ENCODE measurements at places on chromosomes 11 and 22.

GRCh38 chr11:76175783-76176182, 30.5 kb downstream of the WNT11 start:
- no peak for DNase-seq

DNA sequence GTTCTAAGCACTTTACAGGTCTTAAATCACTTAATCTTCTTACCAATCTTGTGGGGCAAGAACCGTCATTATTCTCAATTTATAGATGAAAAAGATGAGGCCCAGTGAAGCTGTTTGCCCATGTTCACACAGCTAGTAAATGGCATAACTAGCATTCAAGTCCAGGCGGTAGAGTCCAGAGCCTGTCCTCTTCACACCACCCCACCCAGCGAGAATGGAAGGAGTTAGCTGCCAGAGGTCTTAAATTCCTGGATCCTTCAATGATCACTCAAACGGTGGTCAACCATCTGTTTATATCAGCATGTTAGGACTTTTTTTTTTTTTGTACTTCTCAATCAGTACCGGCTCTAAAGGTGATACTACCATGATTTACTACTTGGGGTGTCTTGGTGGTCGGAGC, 43.3 kb downstream of the PARVA start:
- no peak for DNase-seq

- DNase-seq = no peak
These were observed 197.8 kb downstream of the MN1 start for GRCh38 chr22:27603800-27604144.

DNA sequence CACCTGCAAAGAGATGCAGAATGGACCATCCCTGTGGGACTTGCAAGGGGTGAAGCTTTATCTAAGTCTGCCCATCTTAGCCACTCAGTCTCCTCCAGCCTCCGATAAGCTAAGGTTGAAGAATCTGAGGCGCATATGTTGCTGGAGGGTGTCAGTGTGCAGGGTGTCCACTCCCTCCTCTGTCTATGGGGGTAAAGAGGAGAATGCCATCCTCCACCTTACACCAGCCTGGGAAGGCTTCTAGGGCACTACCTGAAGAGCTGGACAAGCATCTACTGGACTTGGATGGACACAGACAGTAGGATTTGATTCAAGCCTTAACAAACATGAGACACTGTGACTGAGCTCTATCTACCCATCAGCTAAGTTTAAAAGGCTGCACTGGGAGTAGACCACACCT, 46.5 kb downstream of the TMEM123 start:
- no peak for DNase-seq

GRCh38 chr11:8403310-8403709, 139.6 kb upstream of the LMO1 start:
- peak; percentile 1 for DNase-seq

GRCh38 chr22:37232140-37232998, 11.7 kb downstream of the RAC2 start:
- no peak for DNase-seq

DNA sequence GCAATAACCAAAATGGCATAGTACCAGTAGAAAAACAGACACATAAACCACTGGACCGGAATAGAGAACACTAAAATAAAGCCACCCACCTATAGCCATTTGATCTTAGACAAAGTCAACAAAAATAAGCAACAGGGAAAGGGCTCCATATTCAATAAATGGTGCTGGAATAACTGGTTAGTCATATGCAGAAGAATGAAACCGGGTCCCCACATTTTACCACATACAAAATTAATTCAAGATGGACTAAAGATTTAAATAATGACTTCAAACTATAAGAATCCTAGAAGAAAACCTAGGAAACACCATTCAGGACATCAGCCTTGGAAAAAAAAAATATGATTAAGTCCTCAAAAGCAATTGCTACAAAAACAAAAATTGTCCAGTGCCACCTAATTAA, 30.1 kb upstream of the NOX4 start:
- DNase-seq = no peak

GRCh38 chr22:46585340-46586122, 34.7 kb upstream of the GRAMD4 start:
- no peak for DNase-seq

DNA sequence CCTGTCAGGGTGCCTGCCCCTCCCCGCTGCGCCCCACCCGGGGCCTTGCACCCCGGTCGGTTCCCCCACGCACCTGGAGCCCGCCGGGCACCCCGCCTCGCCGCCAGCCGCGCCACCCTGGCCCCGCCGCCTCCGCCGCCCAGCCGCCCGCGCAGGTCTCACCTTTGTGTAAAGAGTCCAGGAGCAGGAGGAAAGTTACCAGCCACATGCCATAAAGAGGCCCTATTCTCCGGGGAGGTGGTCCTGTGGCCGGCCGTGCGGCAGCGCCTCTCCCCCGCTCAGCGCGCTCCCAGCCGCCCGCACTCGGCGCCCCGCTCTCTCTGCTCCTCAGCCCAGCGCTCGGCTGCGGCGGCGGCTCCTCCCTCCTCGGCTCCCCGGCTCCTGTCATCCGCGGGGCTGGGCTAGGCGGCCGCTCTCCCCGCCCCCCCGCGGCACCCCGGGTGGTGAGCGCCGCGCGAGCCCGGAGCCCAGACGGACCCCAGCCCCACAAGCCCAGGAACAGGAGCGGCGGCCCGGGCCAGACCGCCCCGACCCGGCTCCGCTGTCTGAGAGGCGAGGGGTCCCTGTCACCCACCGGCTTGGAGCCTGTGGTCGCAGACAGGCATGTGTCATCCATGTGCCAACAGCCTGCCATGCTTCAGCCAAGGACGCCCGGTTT, at the start of gene DSCAML1:
Gene DSCAML1 (minus strand): TSS at position 345 of the 658 bp plus-strand sequence. CDS start 137 bp downstream, at position 208.
- no peak for DNase-seq

DNA sequence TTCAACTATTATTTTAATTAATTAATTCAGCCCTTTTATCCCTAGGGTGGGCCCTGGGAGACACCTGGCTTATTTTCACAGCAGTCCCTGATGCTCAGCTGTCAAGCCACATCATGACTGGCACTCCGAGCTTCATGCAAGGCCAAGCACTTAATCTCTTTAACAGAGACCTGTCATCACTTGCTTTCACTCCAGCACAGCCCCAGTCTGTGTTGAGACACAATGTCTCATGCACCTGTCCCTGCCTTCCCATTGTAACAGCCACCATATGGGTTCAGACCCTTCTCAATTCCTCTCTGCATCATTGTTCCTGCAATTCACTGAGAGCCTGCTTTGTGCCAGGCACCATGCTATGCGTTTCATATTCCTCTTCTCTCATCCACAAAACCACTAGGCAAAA, 222.2 kb upstream of the TENM4 start:
- DNase-seq = no peak

- DNase-seq = no peak
These were observed 17.5 kb upstream of the CDKN1C start for GRCh38 chr11:2902784-2903671.

DNA sequence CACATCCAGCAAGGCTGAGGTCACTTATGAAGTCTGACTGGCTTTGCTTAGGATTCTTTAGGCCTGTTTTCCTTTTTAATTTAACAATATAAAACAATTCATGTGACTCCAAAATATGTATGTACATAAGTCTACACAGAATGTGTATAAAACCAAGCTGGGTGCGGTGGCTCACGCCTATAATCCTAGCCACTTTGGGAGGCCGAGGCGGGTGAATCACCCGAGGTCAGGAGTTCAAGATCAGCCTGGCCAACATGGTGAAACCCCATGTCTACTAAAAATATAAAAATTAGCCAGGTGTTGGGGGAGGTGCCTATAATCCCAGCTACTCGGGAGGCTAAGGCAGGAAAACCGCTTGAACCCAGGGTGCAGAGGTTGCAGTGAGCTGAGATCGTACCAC, 83.1 kb downstream of the SHANK2 start:
- no peak for DNase-seq

GRCh38 chr11:65303555-65303954, 11.1 kb upstream of the CDC42EP2 start:
- DNase-seq = no peak

- no peak for DNase-seq
These were observed 38.7 kb upstream of the TSKU start for GRCh38 chr11:76744186-76745043.

DNA sequence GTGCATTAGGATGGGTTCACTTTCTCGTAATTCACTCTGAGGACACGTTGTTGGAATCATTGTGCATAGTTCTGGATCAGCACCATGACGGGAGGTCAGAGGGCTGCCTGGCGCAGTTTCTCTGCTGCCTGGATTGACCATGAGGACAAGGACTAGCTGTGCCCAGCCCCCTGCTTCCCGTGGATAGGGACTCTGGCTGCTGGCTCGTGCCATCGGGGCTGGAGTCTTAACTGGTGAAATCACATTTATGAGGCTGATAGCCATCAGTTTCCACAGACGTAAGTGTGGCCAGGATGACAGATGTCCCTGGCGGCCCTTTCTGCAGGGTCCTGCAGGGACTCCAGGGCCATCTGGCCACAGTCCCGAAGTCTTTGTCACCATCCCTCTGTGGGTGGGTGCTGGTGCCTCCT, 24.1 kb upstream of the GRAMD4 start:
- DNase-seq = peak; percentile 80

DNA sequence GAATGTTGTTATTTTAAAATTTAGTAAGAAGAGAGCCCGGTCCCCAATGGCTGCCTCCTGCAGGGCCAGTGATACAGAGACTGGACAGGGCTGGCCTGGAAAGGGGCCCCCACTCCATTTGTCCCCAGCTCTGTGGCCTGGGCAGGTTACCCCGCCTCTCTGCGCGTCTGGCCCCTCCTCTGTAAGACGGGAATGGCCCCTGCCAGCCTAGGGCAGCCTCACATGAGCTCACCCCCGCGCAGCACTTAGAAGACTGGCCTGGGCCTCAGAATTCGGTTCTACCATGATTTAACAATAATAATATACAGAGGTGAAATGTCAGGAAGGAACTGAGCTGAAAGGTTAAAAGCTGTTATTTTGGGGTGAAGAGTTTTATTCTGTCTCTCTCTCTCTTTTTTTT, 1.3 kb downstream of the APOBEC3G start:
- no peak for DNase-seq

DNA sequence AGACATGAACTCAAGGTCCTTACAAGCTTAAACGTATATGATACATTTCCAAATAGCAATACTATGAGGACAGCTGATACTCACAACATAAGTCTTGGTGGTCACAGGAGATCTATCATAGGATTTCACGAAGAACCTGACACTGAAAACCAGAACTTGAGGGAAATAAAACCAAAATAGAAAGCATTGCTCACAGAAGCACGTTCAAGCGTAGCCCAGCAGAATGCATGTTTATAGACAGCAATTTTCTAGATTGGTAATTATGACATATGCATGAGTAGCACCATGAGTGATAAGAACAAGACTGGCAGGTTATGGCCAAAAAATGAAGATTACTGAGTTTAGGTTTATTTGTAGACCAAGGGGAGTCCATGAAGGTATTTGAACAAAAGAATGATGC, 243.5 kb downstream of the ETS1 start:
- no peak for DNase-seq

DNA sequence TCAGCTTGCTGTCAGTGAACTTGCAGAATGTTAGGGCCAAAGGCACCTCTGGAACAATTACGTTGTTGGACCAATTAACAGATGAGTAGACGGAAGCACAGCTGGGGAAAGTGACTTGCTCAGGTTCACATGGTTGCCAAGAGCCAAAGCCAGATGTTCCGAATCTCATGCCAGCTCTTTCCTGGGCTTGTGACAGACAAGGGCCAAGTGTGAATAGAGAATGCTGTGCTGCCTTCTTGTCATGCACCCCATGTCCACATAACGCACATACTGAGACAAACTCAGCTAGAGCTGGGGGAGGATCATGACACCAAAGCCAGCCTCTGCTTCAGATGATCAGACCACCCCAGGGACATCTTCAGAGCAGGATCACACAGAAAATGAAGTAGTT, 616.3 kb downstream of the INSC start:
- DNase-seq = no peak

GRCh38 chr11:119932828-119933562, 204.0 kb upstream of the NECTIN1 start:
- DNase-seq = no peak

DNA sequence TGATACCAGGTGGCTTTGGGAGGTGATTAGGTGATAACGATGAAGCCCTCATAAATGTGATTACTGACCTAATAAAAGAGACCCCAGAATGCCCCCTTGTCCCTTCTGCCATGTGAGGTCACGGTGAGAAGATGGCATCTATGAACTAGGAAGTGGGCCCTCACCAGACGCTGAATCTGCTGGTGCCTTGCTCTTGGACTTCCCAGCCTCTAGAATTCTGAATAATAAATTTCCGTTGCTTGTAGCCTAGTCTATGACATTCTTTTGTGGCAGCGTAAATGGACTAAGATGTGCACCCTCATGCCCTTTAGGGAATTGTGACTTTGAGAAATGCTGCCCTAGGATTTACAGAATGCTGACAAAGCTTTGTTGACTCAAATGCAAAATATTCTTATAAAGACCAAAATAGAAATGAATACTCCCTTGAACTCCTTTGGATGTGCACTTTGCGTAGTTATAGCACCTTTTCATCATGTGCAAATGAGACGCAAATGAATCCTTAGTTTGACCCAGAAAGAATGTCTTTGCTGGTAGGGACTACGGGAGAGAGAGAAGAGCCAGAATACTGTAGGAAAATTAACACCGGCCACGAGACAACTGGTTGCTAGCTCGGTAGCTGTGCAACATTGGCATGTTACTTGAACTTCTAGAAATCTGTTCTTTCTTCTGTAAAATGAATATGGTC, 24.8 kb upstream of the EHF start:
- no peak for DNase-seq

DNA sequence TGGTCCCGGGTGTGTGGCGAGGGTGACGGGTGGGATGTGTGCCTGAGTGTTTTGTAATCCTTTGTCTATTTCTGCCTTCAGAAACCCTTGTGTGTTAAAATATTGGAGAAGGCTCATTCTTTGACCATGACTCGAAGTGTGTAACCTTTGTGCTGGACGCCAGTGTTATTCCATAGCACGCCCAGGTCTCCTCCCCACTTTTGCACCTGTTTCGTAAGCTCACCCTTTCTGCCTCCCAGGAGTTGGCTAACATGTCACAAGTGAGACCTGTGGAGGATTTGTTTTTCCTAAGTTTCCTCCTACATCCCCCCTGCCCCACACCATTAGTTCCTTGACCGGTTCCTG, 382 bp downstream of the C11orf54 start:
- DNase-seq = no peak

GRCh38 chr11:102716527-102716926, 8.2 kb downstream of the MMP8 start:
- DNase-seq = no peak

- DNase-seq = no peak
These were observed 10.1 kb upstream of the VSIG10L2 start for GRCh38 chr11:125935618-125936199.

GRCh38 chr11:5284637-5285036, 14.9 kb upstream of the HBE1 start:
- no peak for DNase-seq

DNA sequence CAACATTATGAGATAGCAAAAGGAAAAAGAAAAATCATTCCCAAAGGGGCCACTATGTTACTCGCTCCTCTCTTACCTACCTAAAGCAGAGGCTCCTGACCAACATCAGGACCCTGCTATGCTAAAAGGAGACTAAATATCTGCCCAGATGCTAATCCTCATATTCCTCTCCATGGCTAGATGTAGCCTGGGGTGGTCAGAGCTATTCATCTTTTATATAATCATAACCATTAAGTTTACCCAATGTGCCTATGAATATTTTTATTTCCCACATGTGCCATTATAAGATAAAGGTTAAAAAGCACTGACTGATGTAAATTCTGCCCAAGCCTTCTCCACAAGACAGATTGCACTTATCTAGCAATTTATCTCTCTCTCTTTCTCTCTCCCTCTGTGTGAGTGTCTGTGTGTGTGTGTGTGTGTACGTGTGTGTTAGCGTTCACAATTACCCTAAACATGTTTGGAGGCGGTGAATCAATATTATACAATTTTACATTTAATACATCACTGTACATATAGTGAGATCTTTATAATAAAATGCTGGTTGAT, 41.2 kb upstream of the ANO5 start:
- DNase-seq = no peak

All from kidney glomerular epithelial cell (primary cell).